ENCODE measurements at places on chromosomes 1 and 21.
A peak's percentile ranks its signal among the peaks of the same experiment; 100 is the strongest.

- peak; percentile 52 for DNase-seq
Observed at GRCh38 chr1:27525296-27526272, 35.6 kb upstream of the WASF2 start.

GRCh38 chr1:116735246-116735645 is 19.0 kb upstream of the CD2 start:
- DNase-seq = no peak

DNA sequence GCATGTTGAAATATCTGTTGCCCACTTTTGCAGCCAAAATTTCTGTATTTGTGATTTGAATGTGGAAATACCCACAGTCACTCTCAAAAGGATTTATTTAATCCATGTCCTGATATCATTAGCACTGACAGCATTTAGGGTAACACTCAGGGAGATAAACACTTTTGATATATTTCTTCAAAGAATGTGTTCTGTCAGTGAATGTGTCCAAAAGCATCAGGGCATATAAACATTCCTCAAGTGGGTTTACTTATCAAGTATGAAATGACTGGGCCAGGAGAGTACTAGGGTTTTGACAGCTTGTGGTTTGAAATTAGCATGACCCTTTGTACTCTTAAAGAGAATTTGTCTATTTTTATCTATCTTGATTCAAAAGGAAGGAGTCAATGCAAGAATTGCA is 1302.1 kb upstream of the ADGRL2 start:
- DNase-seq = no peak

GRCh38 chr1:51214615-51215131 is 21.4 kb upstream of the RNF11 start:
- DNase-seq = peak; percentile 88
